ENCODE measurements at places on chromosomes 6 and 20.

DNA sequence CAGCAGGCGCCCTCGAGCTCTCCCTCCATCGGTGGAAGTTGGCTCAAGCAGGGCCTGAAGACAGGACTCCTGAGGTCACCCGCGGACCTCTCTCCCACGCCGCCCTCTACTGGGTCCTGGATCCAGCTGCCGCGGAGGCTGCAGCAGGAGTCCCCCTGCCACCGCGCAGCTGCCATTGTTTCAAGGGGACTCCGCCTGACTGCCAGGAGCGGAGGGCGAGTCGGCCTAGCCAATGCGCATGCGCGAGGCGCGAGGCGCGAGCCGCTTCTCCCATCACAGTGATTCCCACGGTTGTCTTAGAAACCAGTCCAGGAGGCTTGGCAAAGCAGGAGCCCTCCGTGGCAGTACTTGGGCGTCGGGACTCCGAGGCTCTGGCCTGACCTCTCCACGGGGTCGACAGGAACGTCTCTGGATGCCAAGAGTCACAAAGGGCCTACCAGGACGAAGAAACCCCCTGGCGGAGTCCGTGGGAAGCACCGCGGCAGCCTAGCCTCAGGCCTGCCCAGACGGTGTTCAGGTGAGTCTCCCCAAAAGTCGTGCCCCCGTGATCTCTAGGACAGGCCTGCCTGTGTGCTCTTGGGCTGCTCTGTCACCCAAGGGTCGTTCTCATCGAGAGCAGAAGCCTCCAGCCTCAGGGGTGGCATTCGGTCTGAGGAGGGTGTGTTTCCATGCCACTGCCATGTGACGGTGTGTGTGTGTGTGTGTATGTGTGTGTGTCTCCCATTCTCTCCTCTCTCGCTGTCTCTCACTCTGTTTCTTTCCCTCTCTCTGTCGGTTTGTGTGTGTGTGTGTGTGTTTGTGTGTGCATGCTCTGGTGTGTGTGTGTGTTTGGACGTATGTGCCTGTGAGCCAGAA lies 290.6 kb upstream of the ZNF337 start:
- DNase-seq, result peak; percentile 17

DNA sequence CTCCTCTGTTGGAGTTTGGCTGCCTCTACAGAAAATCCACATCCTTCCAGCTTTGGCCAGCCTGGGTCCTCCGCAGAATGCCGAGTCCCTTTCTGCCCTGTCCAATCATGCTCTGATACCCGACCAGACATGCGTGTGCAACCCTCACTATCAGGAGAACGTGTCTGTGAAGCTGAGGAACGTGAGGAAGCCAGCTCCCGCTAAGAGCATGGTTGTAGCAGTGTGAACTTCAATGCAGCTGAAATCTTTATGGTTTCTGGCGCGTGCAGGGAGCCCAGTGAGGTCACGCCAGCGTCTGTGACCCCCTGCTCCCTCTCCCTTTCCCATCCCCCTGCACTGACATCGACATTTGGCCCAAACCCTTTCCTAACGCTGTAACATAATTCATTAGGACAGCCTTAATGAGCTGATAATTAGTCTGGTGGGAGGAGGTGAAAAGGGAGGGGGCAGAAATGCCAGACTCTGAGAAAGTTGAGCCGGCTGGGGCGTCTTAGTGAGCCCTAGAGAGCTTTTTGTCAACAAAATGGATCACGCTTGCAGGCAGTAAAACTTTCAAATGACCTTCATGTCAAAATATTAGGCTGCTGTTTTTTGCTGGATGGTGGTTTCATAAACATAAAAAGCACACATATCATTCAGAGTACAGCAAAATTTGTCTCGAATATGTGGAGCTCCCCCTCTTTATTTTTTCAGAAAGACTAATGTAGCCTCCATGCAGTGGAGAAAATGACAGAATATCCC lies 423.3 kb downstream of the QKI start:
- DNase-seq, result no peak

DNA sequence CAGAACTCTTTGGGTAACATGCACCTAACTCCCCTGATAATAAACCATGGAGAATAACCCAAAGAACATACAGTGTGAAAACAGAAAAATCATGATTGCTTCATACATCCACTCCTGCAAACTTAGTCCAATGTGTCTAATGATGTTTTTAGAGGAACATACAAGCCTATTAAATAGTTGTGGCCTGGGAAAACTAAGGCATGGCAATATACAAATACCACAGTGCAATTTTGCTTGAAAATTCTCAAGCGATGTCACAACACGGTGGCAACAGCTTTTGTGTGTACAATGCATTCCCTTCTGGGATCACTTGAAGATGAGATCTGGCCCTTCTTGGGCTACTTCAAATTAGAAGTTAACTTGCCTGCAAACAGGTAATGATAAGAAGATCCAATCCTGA lies 16.7 kb downstream of the MAP3K5 start:
- DNase-seq, result no peak

DNA sequence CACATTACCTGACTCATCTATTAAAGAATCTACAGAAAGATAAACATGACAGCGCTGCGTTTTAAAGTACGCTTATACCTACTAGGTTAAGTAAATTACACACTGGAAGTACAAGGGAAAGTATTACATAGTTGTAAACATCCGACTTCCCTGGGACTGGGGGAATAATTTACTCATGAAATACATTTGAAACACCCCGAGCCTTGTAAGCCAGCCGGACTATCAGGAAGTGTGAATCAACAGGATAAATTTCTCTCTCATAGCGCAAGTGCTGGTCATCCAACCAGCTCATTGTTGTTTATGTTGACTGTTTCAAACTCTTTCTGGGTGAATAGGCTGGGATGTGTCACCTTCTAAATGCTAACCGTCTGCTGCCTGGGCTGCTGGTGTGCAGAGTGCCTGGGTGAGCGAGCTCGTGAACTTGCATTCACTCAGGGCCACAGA lies 4.9 kb downstream of the BMP6 start:
- no peak for DNase-seq

- DNase-seq, result no peak
These were observed 25.6 kb downstream of the CEP85L start for GRCh38 chr6:118625833-118626232.

DNA sequence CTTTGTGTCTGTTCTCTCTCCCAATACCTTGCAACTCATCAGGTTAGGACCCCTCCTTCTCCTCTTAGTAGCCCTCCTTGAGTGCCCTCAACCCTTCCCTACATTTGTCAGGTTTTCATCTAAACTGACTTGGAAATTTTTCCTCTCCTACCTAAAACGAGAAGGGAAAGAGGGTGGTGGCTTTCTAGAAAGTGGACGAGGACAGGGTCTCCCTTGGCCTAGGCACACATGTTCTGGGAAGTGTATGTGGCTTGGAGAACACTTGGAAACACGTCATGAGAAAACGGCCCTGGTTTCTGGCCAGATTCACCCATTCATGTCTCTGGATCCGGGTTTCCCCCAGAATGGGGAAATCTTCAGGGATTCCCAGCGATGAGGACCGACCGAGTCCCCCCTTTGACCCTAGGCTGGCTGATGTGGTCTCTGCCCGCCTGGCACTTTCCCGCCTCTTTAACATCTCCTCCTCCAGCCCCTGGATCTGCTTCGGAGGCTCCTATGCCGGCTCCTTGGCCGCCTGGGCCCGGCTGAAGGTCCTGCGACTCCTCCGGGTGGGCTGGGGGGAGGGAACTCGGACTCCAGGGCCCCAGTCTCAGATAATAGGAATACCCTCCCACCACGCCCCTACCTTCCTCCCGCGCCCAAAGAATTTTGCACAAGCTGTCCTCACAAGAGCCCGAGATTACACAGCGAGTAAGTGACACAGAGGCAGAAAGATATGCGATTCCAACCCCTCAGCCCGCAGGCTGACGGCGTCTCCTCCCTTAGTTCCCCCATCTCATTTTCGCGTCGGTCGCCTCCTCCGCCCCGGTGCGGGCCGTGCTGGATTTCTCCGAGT lies 3.0 kb downstream of the PRSS16 start:
- no peak for DNase-seq

- DNase-seq, result no peak
These were observed 83.3 kb upstream of the BHLHE23 start for GRCh38 chr20:63090052-63090451.

DNA sequence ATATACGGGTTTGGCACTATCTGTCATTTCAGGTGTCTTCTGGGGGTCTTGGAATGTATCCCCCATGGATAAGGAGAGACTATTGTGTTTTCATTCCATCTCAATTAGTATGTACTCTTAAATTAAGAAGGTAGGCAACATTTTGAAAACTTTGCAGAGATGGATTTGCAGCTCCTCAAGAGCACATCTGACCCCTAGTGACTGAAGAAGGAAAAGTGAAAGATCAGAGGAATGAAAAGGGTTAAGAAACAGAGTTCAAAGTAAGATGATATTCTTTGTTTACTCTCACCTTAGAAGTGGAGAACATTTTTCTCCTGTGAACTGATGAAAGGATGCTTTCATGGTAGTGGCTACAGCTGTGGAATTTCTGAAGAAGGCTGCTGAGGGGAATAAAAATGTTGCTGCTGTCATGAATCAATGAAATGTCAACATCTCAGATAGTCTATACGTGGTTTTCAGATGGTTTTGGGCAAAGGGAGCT lies 41.5 kb downstream of the SH3BGRL2 start:
- DNase-seq, result no peak

DNA sequence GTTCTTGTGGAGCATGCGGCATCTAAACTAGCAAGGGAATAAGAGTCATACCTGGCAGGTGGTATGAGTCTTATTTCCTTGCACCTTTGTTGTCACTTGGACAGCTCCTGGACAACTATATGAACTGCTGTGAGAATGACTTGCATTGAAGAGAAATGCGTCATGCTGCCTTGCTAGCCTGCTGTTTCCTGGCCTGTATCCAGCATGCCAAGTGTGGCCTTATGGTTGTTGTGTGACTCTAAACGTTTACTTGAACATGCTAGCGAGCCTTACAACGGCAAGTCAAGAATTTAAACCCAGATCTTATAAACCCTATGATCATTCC lies 90.4 kb downstream of the CEP162 start:
- no peak for DNase-seq

DNA sequence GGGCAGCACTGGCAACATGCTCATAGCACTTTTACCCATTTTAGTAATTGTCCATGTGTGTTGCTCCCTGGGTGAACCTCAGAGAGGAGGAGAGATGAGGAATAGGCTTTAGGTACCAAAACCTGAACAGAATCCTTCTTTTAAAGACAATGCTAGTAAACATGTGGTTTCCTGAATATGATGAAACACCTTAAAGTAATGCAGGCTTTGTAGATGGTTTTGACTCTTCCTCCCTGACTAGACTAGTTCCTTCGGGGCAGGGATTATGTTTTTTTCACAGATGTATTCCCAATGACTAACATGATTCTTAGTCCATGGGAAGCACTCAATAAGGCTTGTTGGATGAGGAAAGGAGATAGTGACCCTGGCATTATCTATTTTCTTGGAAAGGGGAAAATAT lies 367.6 kb upstream of the JAG1 start:
- no peak for DNase-seq

- no peak for DNase-seq
These were observed 226.4 kb upstream of the PLCB4 start for GRCh38 chr20:8842525-8842924.

DNA sequence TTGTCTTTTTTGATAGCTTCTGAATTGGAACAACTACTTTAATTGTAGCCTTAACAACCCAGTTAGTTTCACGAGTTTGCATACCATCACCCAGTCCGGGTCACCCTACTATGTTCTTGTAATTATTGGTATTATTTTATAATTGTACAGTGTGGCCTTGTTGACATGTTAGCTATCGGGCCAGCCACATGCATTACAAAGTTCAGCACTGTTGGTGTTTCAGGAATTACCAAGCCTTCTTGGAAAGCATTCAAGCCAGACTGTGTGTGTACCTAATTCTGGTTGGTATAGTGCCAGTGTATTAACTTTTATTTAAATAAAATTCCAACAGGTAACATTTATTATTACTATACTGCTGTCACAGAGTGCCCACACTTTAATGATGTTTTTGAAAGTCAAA lies 150.9 kb downstream of the JARID2 start:
- no peak for DNase-seq

GRCh38 chr6:82176616-82177015 lies 70.9 kb downstream of the IBTK start:
- no peak for DNase-seq

- DNase-seq, result no peak
These were observed 59.9 kb downstream of the COL12A1 start for GRCh38 chr6:75145976-75146375.

- DNase-seq, result no peak
These were observed 74.1 kb downstream of the TFAP2C start for GRCh38 chr20:56702931-56703840.

GRCh38 chr6:95785785-95786184 lies 208.4 kb downstream of the MANEA start:
- DNase-seq, result no peak

- no peak for DNase-seq
These were observed 60.2 kb downstream of the GPR63 start for GRCh38 chr6:96777113-96777512.

GRCh38 chr20:3820901-3821727 lies 767 bp downstream of the AP5S1 start:
- DNase-seq, result no peak

GRCh38 chr6:113879186-113880096 lies 22.3 kb downstream of the MARCKS start:
- DNase-seq, result no peak

DNA sequence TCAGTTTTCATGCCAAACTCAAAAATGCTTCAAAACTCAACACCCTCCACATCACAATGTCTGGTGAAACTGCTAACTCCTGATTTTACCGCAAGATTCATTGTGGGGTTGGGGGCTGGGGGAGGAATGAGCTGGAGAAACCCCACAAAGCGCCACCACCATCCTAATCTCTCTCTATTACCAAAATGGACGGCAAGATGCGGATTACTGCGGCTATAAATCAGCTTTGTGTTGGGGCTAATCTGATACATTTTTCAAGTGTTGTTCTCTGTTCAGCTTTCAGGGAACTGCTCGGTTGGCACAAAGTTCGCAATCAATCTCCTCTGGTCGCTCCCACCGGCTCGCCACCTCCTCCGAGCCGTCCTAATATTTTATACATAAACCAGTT lies 83.7 kb downstream of the TMEM242 start:
- DNase-seq, result no peak

DNA sequence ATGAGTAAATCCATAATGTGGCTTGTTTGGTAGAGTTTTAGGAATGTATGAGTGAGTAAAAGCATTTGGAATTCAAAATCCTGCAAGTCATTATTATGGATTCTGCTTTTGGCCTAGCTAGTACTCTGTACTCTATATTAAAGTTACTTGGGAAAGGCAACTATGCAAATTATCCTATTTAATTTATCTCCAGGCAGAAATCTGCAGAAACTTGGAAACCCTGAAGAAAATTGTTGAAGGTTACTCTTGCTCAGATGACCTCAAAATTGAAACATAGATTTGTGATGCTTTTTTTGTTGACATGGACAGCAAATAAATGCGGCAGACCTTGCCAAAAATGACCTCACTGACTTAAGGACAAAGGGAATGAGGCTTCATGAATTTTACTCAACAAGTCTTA lies 477.1 kb upstream of the EYS start:
- DNase-seq, result no peak
